ENCODE measurements at places on chromosomes 6 and 20. TPM values are rescaled to one million over a fixed set of nuclear protein-coding genes. Genes with fewer than 3 reads are reported as not detected.
A peak's percentile ranks its signal among the peaks of the same experiment; 100 is the strongest.

DNA sequence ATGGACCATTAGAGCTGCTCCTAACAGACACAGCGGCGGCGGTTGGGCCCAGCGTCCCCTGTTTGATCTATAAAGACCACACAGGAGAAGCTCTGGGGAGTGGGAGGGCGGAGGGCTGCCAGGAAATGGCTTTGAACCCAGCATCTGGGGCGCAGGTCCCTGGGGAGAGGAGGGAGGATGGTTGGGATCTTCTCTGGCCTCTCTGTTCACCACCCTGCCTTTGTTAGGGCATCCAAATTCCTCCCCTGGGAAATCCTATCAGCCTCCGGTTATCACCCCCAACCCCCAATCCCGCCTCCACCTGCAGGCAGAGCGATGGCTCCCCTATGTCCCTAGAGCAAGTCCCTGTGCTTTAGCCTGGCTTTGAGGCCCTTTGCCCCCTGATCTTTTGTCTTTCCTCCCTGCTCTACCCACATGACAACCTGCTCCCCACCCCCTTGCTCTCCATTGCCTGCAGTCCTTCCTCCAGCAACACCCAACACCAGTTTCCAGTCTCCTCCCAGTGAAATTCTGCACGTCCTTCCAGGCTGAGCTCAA is 7.1 kb downstream of the XKR7 start:
- H3K27me3 ChIP-seq = no peaks in the 10 kb centered on the region
- no peak overlapping the region for H3K4me3 ChIP-seq
- H3K4me1 ChIP-seq = no peaks in the 10 kb centered on the region
- no peak overlapping the region for H3K27ac ChIP-seq
- no peaks in the 10 kb centered on the region for H3K36me3 ChIP-seq

DNA sequence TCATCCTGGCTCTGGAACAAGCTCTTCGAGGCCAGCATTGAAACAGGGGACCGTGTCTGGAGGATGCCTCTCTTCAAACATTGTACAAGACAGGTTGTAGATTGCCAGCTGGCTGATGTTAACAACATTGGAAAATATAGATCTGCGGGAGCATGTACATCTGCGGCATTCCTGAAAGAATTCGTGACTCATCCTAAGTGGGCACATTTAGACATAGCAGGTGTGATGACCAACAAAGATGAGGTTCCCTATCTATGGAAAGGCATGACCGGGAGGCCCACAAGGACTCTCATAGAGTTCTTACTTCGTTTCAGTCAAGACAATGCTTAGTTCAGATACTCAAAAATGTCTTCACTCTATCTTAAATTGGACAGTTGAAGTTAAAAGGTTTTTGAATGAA is 3.6 kb upstream of the CDKN1A start:
- no peaks in the 10 kb centered on the region for H3K36me3 ChIP-seq
- no peak overlapping the region for H3K4me3 ChIP-seq
- no peak overlapping the region for H3K27ac ChIP-seq
- H3K4me1 ChIP-seq = peaks cover 15% of the 10 kb centered on the region

DNA sequence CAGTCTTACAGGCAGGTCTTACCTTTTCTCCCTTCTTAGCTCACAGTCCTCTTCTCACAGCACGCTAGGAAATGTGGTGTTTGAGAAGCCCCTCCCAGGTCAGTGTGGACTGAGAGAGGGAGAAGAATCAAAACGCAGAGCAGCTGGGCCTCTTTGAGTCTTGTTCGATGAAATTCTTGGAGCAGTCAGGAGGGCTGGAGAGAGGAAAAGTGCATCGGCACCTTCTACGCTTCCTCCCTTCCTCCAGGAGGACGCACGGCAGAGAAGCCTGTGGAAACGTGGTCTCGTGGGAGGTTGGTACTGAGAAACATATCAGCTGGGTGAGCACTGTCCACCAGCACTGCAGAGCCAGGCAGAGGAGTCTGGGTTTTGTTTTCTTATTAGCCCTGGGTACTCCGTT is 52.7 kb downstream of the TXLNB start:
- no peak overlapping the region for H3K27ac ChIP-seq
- no peaks in the 10 kb centered on the region for H3K4me1 ChIP-seq
- no peaks in the 10 kb centered on the region for H3K36me3 ChIP-seq

- H3K4me3 ChIP-seq = no peak overlapping the region
- DNase-seq = no peak
- no peak overlapping the region for H3K27ac ChIP-seq
- no peaks in the 10 kb centered on the region for H3K27me3 ChIP-seq
- no peaks in the 10 kb centered on the region for H3K4me1 ChIP-seq
Measured at GRCh38 chr6:112225691-112226090, 28.7 kb downstream of the LAMA4 start.

DNA sequence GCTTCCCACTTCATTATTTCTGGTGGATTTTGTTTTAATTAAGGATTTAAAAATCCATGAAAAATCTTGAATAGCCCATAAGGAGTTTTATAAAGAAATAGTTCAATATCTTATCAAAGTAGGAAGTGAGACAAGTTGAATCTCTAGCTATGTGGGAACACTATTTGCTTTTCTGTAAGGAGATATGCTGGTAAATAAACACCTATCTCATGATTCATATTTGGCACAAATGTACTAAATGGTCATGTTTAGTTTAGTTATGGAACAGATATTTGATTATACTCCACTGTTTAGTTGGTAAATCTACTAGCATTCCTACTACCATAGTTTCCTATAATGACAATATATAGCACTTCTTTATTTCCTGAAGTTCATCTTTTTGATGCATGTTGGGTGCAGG is 239.9 kb upstream of the CEP162 start:
- no peaks in the 10 kb centered on the region for H3K36me3 ChIP-seq
- no peaks in the 10 kb centered on the region for H3K4me1 ChIP-seq
- no peak overlapping the region for H3K27ac ChIP-seq
- no peak overlapping the region for H3K4me3 ChIP-seq

- peaks cover 7% of the 10 kb centered on the region for H3K36me3 ChIP-seq
- no peak overlapping the region for H3K4me3 ChIP-seq
- H3K27me3 ChIP-seq = no peaks in the 10 kb centered on the region
- DNase-seq = no peak
Measured at GRCh38 chr20:37781626-37782025, 87.8 kb downstream of the CTNNBL1 start.

- H3K36me3 ChIP-seq = no peaks in the 10 kb centered on the region
- H3K27ac ChIP-seq = no peak overlapping the region
- no peak overlapping the region for H3K4me3 ChIP-seq
- no peak for DNase-seq
- H3K4me1 ChIP-seq = no peaks in the 10 kb centered on the region
Measured at GRCh38 chr20:58492074-58492718, 23.0 kb downstream of the APCDD1L start.

DNA sequence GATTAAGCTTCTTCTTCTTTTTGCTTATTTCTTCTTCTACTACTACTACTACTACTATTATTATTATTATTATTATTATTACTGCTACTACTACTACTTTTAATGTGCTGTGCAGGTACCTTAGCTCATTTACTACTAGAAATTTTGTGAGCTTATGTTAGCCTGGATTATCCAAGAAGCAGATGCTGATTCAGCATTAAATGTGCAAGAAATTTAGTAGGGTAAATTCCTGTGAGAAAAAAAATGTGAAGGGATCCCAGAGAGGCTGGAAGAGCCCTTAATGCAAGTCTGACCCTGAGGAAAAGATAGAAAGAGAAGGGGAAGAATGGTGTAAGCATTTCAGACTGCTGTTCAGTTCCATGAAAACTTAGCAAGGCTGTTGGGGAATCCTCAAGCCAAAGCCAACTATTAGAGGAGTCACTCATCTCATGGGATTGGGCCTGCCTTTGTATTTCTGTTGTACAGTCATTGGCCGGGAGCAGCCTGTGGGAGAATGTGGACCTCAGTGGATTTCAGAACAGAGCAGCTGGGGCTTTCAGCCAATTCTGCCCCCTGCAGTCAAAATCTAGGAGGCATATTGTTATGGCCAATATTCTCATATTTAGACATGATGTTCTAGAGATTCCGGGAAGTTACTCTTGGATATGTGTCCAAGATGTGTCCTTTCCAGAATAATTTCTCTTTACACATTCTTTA is 37.2 kb upstream of the TSPYL1 start:
- no peaks in the 10 kb centered on the region for H3K36me3 ChIP-seq
- H3K4me3 ChIP-seq = no peak overlapping the region
- H3K27me3 ChIP-seq = no peaks in the 10 kb centered on the region
- no peak overlapping the region for H3K27ac ChIP-seq

- H3K27me3 ChIP-seq = no peaks in the 10 kb centered on the region
- DNase-seq = no peak
- H3K27ac ChIP-seq = peak overlapping the region; percentile 78
- peak overlapping the region; percentile 91 for H3K4me3 ChIP-seq
- peaks cover 13% of the 10 kb centered on the region for H3K4me1 ChIP-seq
Measured at GRCh38 chr20:2663364-2663886, 591 bp downstream of the IDH3B start.

DNA sequence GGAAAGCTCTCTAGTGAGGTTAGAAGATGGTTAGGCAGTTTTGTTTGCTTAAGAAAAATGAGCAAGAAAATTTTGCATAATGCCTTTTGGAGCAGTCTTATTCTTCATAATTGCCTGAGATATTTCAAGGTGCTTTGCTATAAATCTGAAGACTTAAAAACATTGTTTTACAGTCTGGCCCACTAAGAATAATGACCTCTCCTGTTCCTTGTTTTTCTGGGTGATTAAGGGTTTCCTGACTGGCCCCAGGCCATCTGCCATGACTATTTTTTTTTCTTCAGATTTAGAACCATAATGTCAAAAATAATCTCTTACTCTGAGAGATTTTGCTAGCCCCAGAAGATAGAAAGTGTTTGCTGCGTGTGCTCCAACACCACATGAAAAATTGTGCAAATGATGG is 72.3 kb upstream of the CENPW start:
- H3K27me3 ChIP-seq = no peaks in the 10 kb centered on the region
- DNase-seq = no peak
- no peak overlapping the region for H3K27ac ChIP-seq
- H3K4me1 ChIP-seq = no peaks in the 10 kb centered on the region

DNA sequence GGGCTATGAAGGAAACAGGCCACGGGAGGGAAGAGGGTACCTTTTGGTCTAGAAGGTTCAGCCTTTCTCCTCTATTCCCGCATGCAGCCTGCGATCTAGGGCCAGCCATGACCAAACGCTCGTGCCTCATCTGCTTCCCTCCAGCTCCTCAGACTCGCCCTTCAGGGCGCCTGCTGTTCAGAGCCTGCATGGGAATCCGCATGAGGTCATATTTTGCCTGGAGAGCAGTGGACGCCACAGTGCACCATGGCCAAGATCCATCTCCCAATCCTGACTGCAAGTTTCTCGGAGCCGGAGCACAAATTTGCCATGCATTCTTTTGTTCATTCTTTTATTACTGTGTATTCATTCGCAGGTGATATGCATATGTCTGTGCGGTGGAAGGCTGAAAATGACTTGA is 608.1 kb downstream of the QKI start:
- H3K36me3 ChIP-seq = no peaks in the 10 kb centered on the region
- no peak overlapping the region for H3K4me3 ChIP-seq
- no peak overlapping the region for H3K27ac ChIP-seq
- DNase-seq = no peak

GRCh38 chr6:113570161-113570560 is 287.0 kb upstream of the MARCKS start:
- no peak for DNase-seq
- H3K4me3 ChIP-seq = no peak overlapping the region
- no peaks in the 10 kb centered on the region for H3K27me3 ChIP-seq
- no peaks in the 10 kb centered on the region for H3K36me3 ChIP-seq

DNA sequence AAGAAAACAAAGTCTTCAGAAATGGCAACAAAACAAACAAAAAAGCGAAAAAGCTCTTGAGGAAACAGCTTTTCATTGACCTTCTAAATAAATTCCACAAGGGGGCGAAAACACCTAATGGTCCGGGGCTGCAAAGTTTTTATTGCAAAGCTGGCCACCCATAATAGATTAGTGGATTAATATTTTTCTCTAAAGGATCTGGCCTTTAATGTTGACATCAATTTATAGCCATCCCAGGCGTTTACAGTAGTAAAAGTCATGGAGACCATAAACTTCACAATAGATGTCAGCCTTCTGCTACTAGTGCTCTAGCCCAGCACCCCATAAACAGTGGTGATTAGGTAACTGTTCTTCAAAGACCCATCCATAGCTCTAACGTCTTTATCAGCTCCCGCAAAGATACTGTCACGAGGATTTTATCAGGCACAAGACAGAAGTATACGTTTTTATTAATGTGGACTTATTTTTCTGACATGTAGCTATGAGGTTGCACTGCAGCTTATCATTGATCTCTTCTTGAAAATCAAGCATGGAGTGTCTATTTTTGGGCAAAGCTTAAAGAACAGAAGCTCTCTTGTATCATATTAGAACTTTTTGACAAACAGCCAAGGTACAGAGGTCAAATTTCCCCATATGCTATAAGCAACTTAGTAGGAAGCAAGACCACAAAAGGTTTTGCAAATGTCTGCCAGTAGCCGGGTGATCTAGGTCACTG is 4.7 kb downstream of the CITED2 start:
- peaks cover 38% of the 10 kb centered on the region for H3K4me1 ChIP-seq
- H3K36me3 ChIP-seq = no peaks in the 10 kb centered on the region
- no peaks in the 10 kb centered on the region for H3K27me3 ChIP-seq
- no peak overlapping the region for H3K27ac ChIP-seq
- DNase-seq = peak; percentile 46

- peak overlapping the region; percentile 18 for H3K4me3 ChIP-seq
- H3K4me1 ChIP-seq = peaks cover 42% of the 10 kb centered on the region
- no peaks in the 10 kb centered on the region for H3K27me3 ChIP-seq
- peak overlapping the region; percentile 34 for H3K27ac ChIP-seq
Measured at GRCh38 chr6:127893541-127893940, 7.3 kb downstream of the THEMIS start.

Gene SCRT2
- not detected for total RNA-seq

Gene UBE2J1
- 27.2 TPM for total RNA-seq

Gene CITED2
- 69.8 TPM for total RNA-seq

Gene HLA-DPA1
- 71.7 TPM for total RNA-seq

Gene MAPK13
- 75.7 TPM for total RNA-seq

Gene NRN1
- not detected for total RNA-seq

Gene SERPINB6
- total RNA-seq = 62.1 TPM

Gene ZNF341
- total RNA-seq = 4.5 TPM

Gene EPHA7
- not detected for total RNA-seq

Gene VSX1
- not detected for total RNA-seq

All from CD8-positive, alpha-beta memory T cell (primary cell).